ENCODE measurements at places on chromosomes 12 and 14. TPM values are rescaled to one million over a fixed set of nuclear protein-coding genes. Genes with fewer than 3 reads are reported as not detected.
A peak's percentile ranks its signal among the peaks of the same experiment; 100 is the strongest.

CAPS2 gene
- total RNA-seq, result 14.4 TPM

SLC38A4 gene
- total RNA-seq, result 2.3 TPM

ASB2 gene
- 297 TPM for total RNA-seq

NOXRED1 gene
- total RNA-seq, result not detected

ACSM4 gene
- total RNA-seq, result not detected

MAP1LC3B2 gene
- total RNA-seq, result 4.1 TPM

GRCh38 chr12:6962285-6963015 lies 8.0 kb downstream of the PHB2 start:
- DNase-seq, result no peak

- DNase-seq, result no peak
Observed at GRCh38 chr14:93536945-93537344, 106.2 kb downstream of the UNC79 start.

DNA sequence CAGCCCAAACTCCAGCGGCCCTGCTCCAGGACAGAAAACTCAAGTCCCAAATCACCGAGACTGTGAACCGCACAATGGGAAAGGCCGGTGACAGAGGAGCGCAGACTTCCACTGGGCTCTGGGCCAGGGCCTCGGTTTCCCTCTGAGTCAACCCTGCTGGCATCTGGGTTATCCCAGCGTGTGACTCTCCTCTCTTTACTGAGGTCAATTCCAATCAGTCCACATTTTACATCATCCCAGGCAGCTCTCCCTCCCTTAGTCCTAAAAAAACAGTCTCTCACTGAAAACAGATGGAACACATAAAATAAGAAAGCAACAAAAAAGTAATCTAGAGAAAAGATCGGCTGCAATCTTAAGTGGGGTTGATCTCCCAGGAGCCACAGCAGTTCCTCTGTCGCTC lies 36.9 kb downstream of the ITPK1 start:
- no peak for DNase-seq

- no peak for DNase-seq
Observed at GRCh38 chr12:40222247-40222646, 2.5 kb upstream of the LRRK2 start.

GRCh38 chr12:2891240-2892053 lies 756 bp downstream of the TULP3 start:
- DNase-seq, result peak; percentile 71

- DNase-seq, result no peak
Observed at GRCh38 chr12:31236998-31237637, 88.8 kb downstream of the SINHCAF start.

DNA sequence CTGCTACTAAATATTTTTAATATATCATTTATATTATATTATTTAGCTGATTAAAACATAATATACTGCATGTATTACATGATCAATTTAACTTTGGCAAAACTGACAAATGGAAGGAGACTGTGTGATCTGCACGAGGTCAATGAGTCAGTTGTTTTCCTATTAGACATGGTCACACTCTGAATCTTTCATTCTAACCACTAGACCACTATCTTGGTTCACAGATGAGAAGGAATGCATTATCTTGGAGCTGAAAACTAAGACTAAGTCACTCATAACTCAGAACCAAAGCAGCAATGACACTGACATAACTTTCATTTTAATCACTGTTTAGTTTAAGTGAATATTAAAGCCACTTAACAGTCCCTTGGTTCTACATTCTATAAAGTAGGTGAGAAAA lies 37.4 kb downstream of the GNPTAB start:
- DNase-seq, result no peak

DNA sequence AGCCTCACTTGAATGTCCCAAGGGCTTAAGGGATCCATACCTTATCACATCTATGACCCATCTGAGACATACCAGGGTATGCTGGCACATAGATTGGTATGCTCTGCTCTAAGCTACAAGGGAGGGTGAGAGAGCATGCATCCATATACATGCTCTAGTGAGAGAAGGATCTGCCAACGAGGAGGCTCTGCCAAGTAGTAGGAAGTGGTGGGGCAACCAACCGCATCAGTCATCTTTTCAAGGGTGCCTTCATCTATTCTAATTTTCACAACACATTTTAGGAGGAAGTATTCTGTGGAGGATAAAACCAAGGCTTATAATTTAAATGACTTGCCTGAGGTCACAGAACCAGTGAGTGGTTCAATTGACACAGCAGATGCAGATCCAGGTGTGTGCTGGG lies 6.6 kb upstream of the PPM1A start:
- DNase-seq, result no peak

- no peak for DNase-seq
Observed at GRCh38 chr12:70638639-70639360, 1.6 kb upstream of the PTPRB start.

GRCh38 chr12:76032043-76032981 lies 736 bp upstream of the PHLDA1 start:
- no peak for DNase-seq

DNA sequence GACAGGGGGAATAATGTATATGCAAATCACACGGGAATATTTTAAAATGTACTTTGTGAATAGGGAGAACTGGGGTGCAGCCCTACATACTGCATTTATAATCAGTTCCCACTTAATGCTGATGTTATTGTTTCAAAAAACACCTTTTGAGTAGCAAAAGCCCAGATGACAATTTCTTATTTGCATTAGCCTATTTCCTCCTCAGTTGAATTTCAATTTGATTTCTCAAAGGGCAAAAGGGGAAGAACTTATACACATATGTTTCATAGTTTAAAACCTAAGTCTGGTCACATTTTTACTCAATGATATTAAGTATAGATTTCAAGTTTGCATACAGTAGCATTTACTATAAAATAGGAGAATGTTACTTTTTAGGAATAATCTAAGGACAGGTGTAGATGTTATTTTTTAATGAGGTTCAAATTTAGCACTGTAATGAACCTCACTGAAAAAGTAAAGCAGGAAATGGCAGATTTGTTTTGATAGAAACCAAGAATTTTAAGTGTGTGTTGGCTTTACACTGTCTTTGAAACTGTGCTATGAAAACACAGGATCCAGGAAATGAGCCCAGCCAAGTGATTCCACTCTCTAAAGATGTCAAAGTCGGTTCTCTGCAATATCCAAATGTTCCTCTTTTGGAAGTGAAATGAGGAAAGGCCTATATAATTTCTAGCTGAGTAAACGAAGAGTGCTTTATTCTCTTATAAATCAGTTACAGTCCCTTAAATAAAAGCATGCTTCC lies 367.4 kb downstream of the BTG1 start:
- no peak for DNase-seq

- DNase-seq, result no peak
Observed at GRCh38 chr14:24349742-24350141, 10.0 kb upstream of the RIPK3 start.

GRCh38 chr14:66087231-66087630 lies 398.9 kb upstream of the CCDC196 start:
- no peak for DNase-seq

DNA sequence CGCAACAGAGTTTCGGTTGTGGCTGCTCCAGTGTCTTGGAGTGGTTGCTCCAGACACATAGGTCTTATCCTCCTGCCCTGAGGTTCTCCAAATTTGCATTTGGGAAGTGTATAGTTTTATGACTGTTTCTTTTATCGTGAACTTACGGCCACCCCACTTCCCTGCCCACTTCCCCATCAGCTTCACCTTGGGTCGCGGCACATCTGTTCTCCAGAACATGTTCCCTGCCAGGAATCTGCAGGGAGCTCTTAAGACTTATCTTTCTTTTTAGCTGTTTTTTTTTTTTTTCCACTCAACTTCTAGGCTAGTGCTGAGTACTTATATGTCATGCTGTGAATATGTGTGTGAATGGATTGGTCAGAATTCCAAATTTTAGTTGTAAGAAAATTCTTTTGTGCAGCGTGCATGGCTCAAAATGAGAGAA lies 75.4 kb downstream of the ETV6 start:
- DNase-seq, result no peak

GRCh38 chr14:24366721-24367513 lies 1.1 kb upstream of the NFATC4 start:
- DNase-seq, result peak; percentile 91

Measured in Right ventricle myocardium superior (tissue), 1 donor.